ENCODE measurements at places on chromosomes 5 and 9.

DNA sequence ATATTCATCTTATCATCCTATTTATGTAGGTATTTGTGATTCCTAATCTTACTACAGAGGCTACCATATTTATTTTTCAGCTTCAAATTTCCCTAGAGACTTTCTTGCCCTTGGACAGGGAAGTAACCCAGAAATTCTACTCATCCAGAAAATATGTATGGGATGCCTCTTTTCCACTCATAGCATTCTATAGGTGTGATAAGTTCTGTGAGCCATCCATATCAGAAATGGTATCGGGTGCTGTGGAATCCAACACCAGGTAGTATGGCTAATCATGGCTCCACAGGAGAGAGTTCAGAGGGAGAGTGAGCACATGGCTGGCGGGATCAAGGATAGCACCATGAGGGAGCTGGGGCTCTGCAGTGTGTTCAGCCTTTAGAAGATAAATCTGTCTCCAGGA lies 349.3 kb upstream of the ACTBL2 start:
- DNase-seq = no peak

GRCh38 chr5:159912033-159912800 lies 4.1 kb upstream of the ADRA1B start:
- DNase-seq = no peak

- no peak for DNase-seq
Observed at GRCh38 chr9:3912817-3913216, 387.0 kb upstream of the RFX3 start.

GRCh38 chr5:171506951-171507350 lies 87.5 kb downstream of the FGF18 start:
- DNase-seq = no peak

DNA sequence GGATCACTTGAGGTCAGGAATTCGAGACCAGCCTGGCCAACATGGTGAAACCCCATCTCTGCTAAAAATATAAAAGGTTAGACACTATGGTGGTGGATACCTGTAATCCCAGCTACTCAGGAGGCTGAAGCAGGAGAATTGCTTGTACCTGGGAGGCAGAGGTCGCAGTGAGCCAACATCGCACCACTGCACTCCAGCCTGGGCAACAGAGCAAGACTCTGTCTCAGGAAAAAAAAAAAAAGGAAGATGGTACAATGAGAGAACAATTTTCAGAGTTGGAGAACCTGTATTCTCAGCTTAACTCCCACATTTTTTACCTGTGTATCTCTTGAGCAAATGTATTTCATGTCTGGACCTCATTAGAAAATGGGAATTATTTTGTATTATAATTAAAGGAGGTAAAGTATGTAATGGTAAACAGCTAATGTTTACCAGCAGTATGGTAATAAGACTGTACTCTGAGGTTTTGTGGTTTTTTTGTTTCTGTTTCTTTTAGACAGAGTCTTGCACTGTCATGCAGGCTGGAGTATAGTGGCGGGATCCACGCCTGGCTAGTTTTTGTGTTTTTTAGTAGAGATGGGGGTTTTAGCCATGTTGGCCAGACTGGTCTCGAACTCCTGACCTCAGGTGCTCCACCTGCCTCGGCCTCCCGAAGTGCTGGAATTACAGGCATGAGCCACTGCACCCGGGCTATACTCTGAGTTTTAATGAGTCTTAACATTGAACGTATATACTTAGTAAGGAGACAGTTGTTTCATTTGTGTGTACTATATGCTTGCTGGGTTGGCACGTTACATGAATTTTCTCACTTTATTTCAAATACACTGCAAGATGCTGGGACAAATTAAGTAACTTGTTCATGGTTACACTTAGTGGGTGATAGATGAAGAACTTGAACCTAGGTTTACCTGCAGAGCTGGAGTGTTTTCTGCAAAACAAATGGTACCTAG lies 16.2 kb downstream of the UHRF2 start:
- DNase-seq = no peak

GRCh38 chr9:126549246-126550006 lies 64.3 kb upstream of the LMX1B start:
- DNase-seq = no peak
